ENCODE measurements at places on chromosomes 3 and 15.

- no peak overlapping the region for H3K4me3 ChIP-seq
- H3K36me3 ChIP-seq, result peaks cover 17% of the 10 kb centered on the region
- DNase-seq, result no peak
- H3K27ac ChIP-seq, result no peak overlapping the region
- no peaks in the 10 kb centered on the region for H3K27me3 ChIP-seq
- H3K4me1 ChIP-seq, result peaks cover 59% of the 10 kb centered on the region
Measured at GRCh38 chr3:16467393-16467792, 46.1 kb downstream of the RFTN1 start.

- no peak overlapping the region for H3K27ac ChIP-seq
- H3K4me1 ChIP-seq, result peaks cover 8% of the 10 kb centered on the region
- DNase-seq, result no peak
- peaks cover 5% of the 10 kb centered on the region for H3K36me3 ChIP-seq
- H3K27me3 ChIP-seq, result no peaks in the 10 kb centered on the region
Measured at GRCh38 chr3:62209101-62209500, 164.2 kb downstream of the FEZF2 start.

DNA sequence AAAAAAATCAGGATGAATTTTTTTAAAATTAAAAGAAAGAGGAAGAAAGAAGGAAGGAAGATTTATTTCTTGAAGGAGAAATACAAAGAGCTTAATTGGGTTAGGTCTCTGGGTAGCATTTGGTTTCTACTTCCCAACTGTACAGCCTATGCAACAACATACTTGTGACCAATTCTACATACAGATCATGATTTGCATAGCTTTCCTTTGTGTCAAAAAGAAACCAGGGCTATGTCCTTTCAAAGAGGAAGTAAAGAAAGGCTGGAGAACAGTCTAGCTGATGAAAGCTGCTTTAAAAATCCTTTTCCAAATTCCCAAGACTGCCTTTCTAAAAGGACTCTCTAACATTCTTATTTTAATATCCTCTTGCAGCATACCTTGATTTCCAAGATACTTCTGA is 6.1 kb upstream of the HGD start:
- H3K4me1 ChIP-seq, result peaks cover 19% of the 10 kb centered on the region
- H3K27me3 ChIP-seq, result no peaks in the 10 kb centered on the region
- no peak overlapping the region for H3K4me3 ChIP-seq
- peak overlapping the region; percentile 43 for H3K27ac ChIP-seq
- H3K36me3 ChIP-seq, result no peaks in the 10 kb centered on the region
- DNase-seq, result no peak

DNA sequence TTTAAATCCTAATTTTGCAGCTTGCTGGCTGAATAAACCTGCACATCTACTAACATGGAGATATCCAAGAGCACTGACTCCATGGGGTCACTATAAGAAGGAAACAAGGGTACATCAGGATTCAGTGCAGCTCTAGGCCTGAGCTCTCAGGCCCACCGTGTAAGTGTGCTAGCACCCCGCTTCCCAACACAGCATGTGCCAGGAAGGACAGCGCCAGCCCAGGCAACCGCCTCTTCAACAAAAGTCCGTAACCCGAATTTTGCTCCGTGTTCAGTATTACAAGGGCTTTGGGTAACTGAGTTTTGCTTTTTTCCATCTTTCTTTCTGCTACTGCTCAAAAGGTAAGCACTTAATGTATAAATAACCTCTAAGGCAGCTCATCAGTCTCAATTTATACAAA is 89.8 kb downstream of the LRIG1 start:
- H3K27me3 ChIP-seq, result no peaks in the 10 kb centered on the region
- H3K27ac ChIP-seq, result no peak overlapping the region
- peaks cover 41% of the 10 kb centered on the region for H3K4me1 ChIP-seq

DNA sequence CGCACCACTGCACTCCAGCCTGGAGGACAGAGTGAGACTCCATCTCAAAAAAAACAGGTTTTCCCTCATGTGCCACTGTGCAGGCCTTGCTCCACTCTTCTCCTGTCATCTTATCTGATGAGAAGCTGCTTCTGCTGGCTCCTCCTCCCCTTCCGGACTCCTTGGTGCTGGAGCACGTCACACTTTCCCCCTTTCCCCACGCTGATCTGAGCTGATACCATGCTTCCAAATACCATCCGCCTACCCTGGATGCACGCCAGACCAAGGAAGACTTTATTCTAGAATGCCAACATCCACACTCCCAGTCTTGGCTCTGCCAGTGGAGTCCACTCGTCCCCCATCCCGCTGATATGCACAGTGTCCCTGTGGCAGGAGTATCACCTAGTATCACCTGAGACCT is 31.3 kb downstream of the HOMER2 start:
- no peak overlapping the region for H3K27ac ChIP-seq
- peaks cover 12% of the 10 kb centered on the region for H3K4me1 ChIP-seq
- H3K36me3 ChIP-seq, result peaks cover 3% of the 10 kb centered on the region
- DNase-seq, result no peak
- H3K4me3 ChIP-seq, result no peak overlapping the region

- no peaks in the 10 kb centered on the region for H3K36me3 ChIP-seq
- H3K27ac ChIP-seq, result no peak overlapping the region
- H3K4me3 ChIP-seq, result no peak overlapping the region
- H3K27me3 ChIP-seq, result no peaks in the 10 kb centered on the region
- no peak for DNase-seq
Measured at GRCh38 chr3:95905182-95905581, 909.2 kb upstream of the EPHA6 start.

GRCh38 chr15:49904296-49904695 is 214.7 kb downstream of the ATP8B4 start:
- no peak for DNase-seq
- H3K27ac ChIP-seq, result no peak overlapping the region
- peaks cover 30% of the 10 kb centered on the region for H3K4me1 ChIP-seq
- H3K36me3 ChIP-seq, result no peaks in the 10 kb centered on the region

GRCh38 chr15:98856532-98856907 is 151.1 kb downstream of the PGPEP1L start:
- H3K27ac ChIP-seq, result peak overlapping the region; percentile 96
- peak overlapping the region; percentile 37 for H3K4me3 ChIP-seq
- no peak for DNase-seq
- H3K36me3 ChIP-seq, result no peaks in the 10 kb centered on the region
- no peaks in the 10 kb centered on the region for H3K27me3 ChIP-seq
- H3K4me1 ChIP-seq, result peaks cover 98% of the 10 kb centered on the region

DNA sequence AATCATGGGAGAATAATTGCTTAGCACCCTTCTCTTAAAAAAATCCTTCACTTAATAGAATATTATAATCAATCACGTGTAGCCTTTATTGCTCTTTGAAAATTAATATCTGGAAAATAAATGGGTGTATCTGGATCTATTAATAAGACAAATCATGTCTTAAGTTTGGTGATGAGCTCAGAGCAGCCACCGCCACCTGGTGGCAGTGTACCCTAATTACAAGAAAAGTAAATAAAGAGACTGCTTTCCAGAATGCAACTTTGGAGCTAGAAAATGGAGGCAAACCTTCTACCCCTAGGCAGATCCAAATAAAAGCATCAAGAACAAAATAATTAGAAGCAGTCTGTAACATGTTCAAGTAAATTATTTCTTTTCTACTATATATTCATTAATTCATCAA is 43.5 kb downstream of the EPHB1 start:
- no peaks in the 10 kb centered on the region for H3K27me3 ChIP-seq
- H3K27ac ChIP-seq, result no peak overlapping the region
- no peaks in the 10 kb centered on the region for H3K4me1 ChIP-seq
- DNase-seq, result no peak

DNA sequence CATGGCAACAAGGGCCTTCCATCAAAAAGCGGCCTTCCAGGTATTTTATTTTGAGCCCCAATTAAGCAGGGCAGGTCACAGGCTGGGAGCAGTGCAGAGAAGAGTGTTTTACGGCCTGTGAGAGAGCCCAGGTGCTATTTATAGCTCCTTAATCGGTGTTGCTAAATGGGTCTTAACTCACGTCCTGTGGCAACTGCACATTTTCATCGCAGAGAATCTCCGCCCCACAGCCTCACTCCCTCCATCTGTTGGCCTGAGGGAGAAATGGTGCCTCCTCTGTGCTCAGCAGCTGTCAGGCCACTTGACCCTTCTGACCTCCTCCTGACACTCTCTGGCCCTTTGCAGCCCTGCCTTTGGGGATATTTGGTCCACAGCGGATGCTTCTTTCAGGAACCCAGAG is 58.6 kb downstream of the SPSB4 start:
- H3K4me1 ChIP-seq, result no peaks in the 10 kb centered on the region
- no peaks in the 10 kb centered on the region for H3K27me3 ChIP-seq
- H3K4me3 ChIP-seq, result no peak overlapping the region
- H3K36me3 ChIP-seq, result no peaks in the 10 kb centered on the region
- no peak for DNase-seq

DNA sequence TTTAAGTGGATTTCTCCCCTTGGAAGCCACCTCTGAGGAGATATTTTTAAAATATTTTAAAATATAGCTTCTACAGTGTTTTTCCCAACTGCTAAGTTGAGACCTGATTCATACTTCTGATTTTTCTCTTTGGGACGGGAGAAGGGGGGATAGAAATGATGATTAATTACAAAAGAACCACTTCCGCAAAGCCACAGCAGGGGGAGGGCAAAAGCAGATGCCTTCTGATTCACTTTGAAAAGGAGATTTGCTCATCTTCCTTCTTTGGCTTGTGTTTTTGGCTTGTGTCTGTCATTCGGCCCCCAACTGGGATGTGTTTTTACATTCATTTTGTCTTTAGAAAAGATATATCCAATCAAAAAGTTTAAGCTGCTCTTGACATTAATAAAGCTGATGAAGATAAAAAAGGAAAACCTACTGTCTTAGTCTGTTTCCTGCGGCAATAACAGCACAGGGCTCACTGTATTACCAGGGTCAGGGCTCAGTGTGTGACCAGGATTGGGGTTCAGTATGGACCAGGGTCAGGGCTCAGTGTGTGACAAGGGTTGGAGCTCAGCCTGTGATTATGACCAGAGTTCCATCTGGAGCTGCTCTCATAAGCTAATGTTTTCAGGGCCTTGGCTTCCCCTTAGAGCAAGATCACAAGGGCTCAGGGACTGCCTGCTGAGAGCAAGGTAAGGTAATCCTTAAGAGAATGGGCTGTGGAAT is 223.2 kb downstream of the MTHFS start:
- H3K27me3 ChIP-seq, result no peaks in the 10 kb centered on the region
- peaks cover 23% of the 10 kb centered on the region for H3K4me1 ChIP-seq
- H3K36me3 ChIP-seq, result no peaks in the 10 kb centered on the region
- peak overlapping the region; percentile 84 for H3K27ac ChIP-seq
- DNase-seq, result no peak

GRCh38 chr3:158347966-158348365 is 223.0 kb upstream of the MLF1 start:
- DNase-seq, result no peak
- no peak overlapping the region for H3K27ac ChIP-seq
- no peaks in the 10 kb centered on the region for H3K27me3 ChIP-seq
- peaks cover 2% of the 10 kb centered on the region for H3K36me3 ChIP-seq
- H3K4me1 ChIP-seq, result no peaks in the 10 kb centered on the region
- H3K4me3 ChIP-seq, result no peak overlapping the region

DNA sequence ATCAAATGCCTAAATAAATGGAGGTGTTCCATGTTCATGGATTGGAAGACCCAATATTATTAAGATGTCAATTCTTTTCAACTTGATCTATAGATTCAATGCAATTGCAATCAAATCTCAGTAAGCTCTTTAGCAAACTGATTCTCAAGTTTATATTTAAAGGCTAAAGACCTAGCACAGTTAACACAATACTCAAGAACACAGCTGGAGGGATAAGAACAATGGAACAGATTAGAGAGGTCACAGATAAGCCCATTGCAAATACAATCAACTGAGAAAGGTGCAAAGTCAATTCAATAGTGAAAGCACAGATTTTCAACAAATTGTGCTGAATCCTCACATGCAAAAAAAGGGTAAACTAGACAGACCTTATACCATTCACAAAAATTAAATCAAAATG is 198.9 kb downstream of the P3H2 start:
- no peak for DNase-seq
- no peaks in the 10 kb centered on the region for H3K4me1 ChIP-seq
- no peaks in the 10 kb centered on the region for H3K27me3 ChIP-seq
- H3K27ac ChIP-seq, result no peak overlapping the region
- peaks cover 1% of the 10 kb centered on the region for H3K36me3 ChIP-seq
- no peak overlapping the region for H3K4me3 ChIP-seq

DNA sequence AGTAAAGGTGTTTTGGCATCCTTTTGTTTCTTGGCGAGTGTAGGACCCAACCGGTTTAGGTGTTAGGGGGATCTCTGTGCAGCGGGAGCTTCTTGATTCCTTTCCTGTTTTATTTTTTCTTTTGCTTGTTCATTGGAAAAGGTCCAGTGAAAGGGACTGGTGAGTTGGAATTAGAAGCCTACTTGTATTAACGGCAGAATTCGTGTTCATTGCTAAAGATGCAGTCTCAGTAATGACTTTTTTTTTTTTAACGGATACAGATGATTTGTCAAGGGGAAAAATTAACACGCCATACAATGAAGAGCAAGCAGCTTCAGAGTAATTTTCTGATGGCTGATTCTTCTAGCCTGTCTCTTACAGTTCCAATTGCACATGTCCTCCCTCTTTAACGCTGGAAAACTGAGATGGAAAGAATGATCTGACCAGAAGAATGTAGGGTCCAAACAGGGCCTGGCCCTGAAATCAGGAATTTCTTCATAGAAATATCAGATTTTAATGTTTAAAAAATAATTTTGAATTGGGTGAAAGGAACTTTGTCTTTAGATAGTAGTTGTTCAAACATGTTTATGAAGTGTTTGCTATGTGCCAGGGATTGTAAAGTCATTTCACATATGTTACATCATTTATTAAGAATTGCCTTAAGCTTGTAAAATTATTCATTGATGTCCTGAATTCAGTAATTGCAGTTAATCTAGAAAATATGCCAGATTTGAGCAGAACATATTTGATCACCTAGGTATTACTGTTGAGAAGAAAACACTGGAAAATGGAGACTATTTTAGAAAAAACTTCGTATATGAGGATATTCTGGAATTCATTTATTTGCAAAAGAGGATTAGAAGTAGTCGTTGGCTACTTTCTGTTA is 1.4 kb downstream of the MAPK6 start:
- no peak for DNase-seq
- H3K27ac ChIP-seq, result peak overlapping the region; percentile 99
- H3K36me3 ChIP-seq, result peaks cover 3% of the 10 kb centered on the region
- H3K4me1 ChIP-seq, result peaks cover 45% of the 10 kb centered on the region
